GM23248 (cell line): ENCODE measurements at places on chromosomes 1 and 21. TPM values are rescaled to one million over a fixed set of nuclear protein-coding genes. Genes with fewer than 3 reads are reported as not detected.

OR2AK2 gene
- polyA plus RNA-seq: not detected in 2 replicates

TACSTD2 gene
- 1.6 and 1.8 TPM in 2 replicates for polyA plus RNA-seq

AZIN2 gene
- polyA plus RNA-seq: 2.8 and 4.4 TPM in 2 replicates

CELA3B gene
- not detected in 2 replicates for polyA plus RNA-seq

CD1C gene
- not detected in 2 replicates for polyA plus RNA-seq

MAP3K21 gene
- 0.03 TPM in 1 of 2 replicates, not detected in the other for polyA plus RNA-seq

CFHR3 gene
- not detected in 2 replicates for polyA plus RNA-seq

OR2L3 gene
- polyA plus RNA-seq: not detected in 2 replicates

TAL1 gene
- polyA plus RNA-seq: not detected in 2 replicates

LCE6A gene
- polyA plus RNA-seq: not detected in 2 replicates

LCA5L gene
- polyA plus RNA-seq: 2.4 and 3.0 TPM in 2 replicates

UBL4B gene
- not detected in 2 replicates for polyA plus RNA-seq

S100A9 gene
- not detected in 2 replicates for polyA plus RNA-seq

PCSK9 gene
- polyA plus RNA-seq: 0.16 TPM in 2 replicates

NPR1 gene
- polyA plus RNA-seq: 0.09 and 0.19 TPM in 2 replicates

C1orf141 gene
- polyA plus RNA-seq: not detected in 2 replicates

SYCP1 gene
- polyA plus RNA-seq: not detected in 2 replicates

ST6GALNAC3 gene
- not detected in 2 replicates for polyA plus RNA-seq

ERICH3 gene
- polyA plus RNA-seq: not detected in 2 replicates

RPE65 gene
- polyA plus RNA-seq: not detected in 2 replicates

FABP3 gene
- 3.9 and 4.0 TPM in 2 replicates for polyA plus RNA-seq

BMP8A gene
- polyA plus RNA-seq: not detected in 2 replicates

LCE2A gene
- polyA plus RNA-seq: 11.1 and 12.4 TPM in 2 replicates

ELAPOR1 gene
- 0.56 and 1.2 TPM in 2 replicates for polyA plus RNA-seq

CD101 gene
- not detected in 2 replicates for polyA plus RNA-seq

DIO1 gene
- polyA plus RNA-seq: not detected in 2 replicates

IQCC gene
- polyA plus RNA-seq: 1.7 and 2.2 TPM in 2 replicates

AADACL4 gene
- not detected in 2 replicates for polyA plus RNA-seq

LCE1B gene
- polyA plus RNA-seq: not detected in 2 replicates

INPP5B gene
- 9.8 and 10.0 TPM in 2 replicates for polyA plus RNA-seq

FCRLA gene
- polyA plus RNA-seq: 5.3 and 6.8 TPM in 2 replicates

TCHH gene
- 0.08 and 0.11 TPM in 2 replicates for polyA plus RNA-seq

CASQ1 gene
- 0.10 TPM in 1 of 2 replicates, not detected in the other for polyA plus RNA-seq

GPR153 gene
- 0.69 and 0.84 TPM in 2 replicates for polyA plus RNA-seq
